Renal cortex interstitium (tissue), 15 donors: ENCODE measurements at places on chromosomes 2 and 18.
A peak's percentile ranks its signal among the peaks of the same experiment; 100 is the strongest.

- DNase-seq: no peak
Measured at GRCh38 chr18:44473394-44474066, 207.2 kb upstream of the SETBP1 start.

- no peak for DNase-seq
Measured at GRCh38 chr2:25929789-25930473, 51.6 kb upstream of the ASXL2 start.

GRCh38 chr2:46157072-46157965 is 139.9 kb upstream of the EPAS1 start:
- no peak for DNase-seq

DNA sequence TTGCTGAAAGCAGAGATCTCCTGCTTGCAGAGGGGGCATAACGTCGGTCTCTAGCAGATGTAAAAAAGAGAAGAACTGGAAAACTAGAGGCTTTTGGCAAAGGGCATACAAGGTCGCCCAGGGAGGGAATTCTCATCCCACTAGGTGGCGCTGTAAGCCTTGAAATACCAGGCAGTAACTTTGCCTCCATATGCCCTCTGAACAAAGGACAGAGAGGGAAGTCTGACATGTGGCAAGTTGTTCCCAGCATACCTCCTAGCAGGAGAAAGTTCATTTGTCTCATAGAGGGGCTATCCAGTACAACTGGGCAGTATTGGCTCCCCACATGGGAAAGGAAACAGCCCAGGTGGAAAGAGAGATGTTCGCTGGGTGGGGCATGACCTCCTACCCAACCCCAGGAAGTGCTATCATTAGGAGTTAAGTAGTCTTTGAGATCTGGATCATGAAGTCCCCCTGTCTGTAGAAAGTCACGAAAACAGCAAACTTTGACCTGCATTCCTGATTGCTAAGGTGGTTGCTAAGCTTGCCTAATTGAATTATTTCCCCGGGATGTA is 39.9 kb downstream of the STK17B start:
- DNase-seq: no peak

DNA sequence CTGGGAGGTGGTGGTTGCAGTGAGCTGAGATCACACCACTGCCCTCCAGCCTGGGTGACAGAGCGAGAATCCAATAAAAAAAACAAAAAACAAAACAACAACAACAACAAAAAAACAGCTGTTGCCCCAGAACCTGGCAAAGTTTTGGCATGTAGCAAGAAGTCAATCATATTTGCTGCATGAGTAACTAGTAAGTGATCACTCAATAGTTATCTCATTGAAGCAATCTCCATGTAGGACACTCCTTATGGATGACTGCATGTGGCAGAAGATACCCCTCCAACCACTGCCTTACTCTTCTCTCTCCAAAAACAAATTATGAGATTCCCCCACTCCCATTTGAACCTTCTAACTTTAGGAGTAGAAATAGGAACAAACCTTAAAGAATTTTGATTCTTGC is 113.7 kb downstream of the TTC27 start:
- no peak for DNase-seq

DNA sequence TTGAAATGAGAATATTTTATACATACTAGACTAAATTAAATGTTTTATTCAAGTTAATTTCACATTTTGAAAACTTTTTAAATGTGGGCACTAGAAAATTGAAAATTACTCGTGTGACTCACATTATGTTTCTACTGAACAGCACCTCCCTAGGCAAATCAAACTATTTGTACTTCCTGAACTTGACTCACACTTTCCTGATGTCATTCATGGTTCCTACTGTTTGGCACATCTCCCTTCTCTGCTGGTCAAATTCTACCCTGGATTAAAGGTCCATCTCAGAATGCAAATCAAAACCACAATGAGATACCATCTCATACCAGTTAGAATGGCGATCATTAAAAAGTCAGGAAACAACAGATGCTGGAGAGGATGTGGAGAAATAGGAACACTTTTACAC is 16.7 kb downstream of the LHCGR start:
- DNase-seq: no peak

- DNase-seq: no peak
Measured at GRCh38 chr2:172339371-172340010, 87.9 kb upstream of the ITGA6 start.

GRCh38 chr2:79294994-79295393 is 135.4 kb upstream of the REG3A start:
- no peak for DNase-seq

DNA sequence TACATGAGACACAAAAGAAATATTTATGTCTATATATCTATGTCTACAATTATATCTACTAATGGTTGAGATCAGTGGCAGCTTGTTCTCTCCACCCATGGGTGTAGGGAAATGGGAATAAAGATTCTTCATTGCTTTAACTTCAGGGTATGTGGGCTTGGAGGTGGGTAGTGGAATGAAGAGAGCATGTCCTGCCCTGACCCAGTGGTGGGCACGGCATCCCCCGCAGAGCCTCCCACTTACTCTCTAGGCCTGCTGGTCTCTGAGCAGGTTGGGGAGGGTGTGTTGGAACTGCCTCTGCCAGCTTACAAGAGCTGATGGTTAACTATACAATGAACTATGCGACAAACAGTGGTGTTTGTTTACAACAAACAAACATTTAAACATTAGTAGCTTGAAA is 152.5 kb upstream of the SKOR2 start:
- no peak for DNase-seq

GRCh38 chr2:156630579-156631337 is 194.6 kb downstream of the GPD2 start:
- no peak for DNase-seq

DNA sequence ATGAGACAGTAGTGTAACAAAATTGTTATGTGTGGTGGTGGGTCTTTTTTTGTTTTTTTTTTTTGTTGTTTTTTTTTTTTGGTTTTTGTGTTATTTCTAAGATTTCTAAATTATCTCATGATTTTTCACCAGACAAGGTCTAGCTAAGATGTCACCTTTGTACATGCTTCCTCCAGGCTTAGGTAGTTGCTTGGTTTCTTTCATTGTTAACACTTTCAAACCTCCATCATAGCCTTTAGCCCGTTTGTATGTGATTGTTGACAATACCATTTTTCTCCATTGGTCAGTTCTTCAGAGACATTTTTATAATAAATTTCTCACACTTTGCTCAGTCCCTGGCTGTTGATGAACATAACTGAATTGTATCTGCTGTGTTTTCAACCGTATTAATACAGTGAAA is 2.2 kb downstream of the RELCH start:
- no peak for DNase-seq

DNA sequence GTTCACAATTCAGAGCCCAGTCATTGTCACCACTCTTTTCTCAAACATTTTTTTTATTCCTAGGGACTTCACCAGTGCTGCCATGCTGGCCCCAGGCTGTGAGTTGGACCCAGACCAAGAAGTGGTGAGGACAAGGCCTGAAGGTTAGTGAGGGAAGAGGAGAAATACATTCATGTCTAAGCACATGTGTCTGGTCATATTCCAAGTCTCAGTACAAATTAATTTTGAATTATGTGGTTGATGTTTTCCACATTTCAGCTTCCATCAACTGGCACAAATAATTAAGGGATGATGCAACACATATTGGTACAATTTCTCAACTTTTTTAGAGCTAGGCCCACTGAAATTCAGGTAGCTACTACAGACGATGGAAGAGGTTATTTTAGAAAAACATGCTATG is 106.6 kb upstream of the UPP2 start:
- no peak for DNase-seq

GRCh38 chr2:42844901-42845821 is 52.8 kb upstream of the HAAO start:
- peak; percentile 81 for DNase-seq

- DNase-seq: no peak
Measured at GRCh38 chr2:1795261-1796231, 51.2 kb upstream of the PXDN start.

DNA sequence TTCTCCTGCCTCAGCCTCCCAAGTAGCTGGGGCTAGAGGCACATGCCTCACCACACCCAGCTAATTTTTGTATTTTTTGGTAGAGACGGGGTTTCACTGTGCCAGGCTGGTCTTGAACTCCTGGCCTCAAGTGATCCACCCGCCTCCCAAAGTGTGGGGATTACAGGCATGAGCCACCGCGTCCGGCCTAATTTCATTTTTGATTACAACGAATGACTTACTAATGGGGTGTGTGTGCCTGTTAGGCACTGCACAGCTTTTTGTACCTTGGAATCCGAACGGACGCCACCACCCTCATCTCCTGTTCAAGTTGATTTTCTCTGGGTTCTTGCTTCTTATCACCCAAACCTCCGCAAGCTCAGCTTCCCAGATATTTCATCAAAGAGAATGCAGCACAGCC is 17.2 kb downstream of the PTMA start:
- DNase-seq: no peak

DNA sequence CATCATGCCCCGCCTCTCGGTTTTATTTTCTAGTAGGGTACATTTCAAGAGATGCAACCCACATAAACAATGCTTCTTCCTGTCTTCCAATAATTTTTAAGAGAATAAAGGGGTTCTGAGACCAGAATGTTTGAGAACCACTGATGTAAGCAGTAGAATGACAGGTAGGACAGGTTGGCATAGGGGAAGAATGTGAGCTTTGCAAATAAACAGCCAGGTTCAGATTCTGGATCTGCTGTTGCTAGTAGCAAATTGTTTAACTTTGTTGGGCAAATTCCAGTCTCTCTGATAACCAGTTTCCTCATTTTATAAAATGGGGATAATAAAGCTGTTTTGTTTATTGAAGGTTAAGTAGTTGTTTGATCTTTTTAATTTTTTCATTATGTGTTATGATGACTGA is 32.8 kb downstream of the SOCS6 start:
- no peak for DNase-seq

- DNase-seq: no peak
Measured at GRCh38 chr2:68282811-68283418, 30.6 kb upstream of the PPP3R1 start.

GRCh38 chr2:102841107-102841840 is 79.4 kb downstream of the TMEM182 start:
- peak; percentile 47 for DNase-seq

GRCh38 chr2:73063909-73064875 is 7.3 kb downstream of the SFXN5 start:
- no peak for DNase-seq

DNA sequence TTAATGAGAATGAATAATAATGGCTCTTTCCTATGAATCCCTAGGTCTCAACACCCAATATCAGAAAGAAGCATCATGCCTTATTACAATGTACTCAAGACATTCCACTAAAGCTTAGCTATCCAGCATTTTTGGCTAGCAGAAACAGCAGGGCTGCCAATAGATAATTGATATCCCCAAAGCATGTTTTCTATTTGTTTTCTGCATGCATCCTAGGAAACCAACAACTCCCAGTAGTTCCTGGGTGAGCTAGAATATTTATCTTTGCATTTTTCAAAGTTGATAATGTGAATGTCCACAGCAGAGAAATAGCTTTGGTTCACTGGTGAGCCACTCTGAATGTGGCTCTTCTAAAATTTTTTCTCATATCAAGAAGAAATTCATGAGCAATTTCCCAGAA is 5.8 kb upstream of the ANTXR1 start:
- DNase-seq: no peak

DNA sequence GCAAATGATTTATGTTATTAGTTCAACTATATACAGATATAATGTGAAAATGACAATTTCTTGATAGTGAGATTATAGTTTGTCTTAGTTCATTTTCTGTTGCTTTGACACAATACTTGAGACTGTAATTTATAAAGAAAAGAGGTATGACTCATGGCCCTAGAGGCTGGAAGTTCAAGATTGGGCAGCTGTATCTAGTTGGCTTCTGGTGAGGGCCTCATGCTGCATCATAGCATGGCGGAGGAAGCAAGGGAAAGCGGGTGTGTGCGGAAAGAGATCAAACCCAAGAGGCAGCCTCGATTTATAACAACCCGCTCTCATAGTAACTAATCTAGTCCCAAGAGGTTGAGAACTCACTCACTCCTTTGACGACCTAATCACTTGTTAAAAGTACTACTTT is 11.4 kb downstream of the PLEKHA3 start:
- DNase-seq: no peak
